Hepatocyte (in vitro differentiated cells): ENCODE measurements at places on chromosomes 1 and 21. TPM values are rescaled to one million over a fixed set of nuclear protein-coding genes. Genes with fewer than 3 reads are reported as not detected.

RHBDL2 gene
- polyA plus RNA-seq = 0.77 and 1.4 TPM in 2 replicates

RYR2 gene
- polyA plus RNA-seq = 0.33 and 0.95 TPM in 2 replicates

GPATCH2 gene
- 7.8 and 12.2 TPM in 2 replicates for polyA plus RNA-seq

HMGCL gene
- 79.0 and 90.7 TPM in 2 replicates for polyA plus RNA-seq

NPHS2 gene
- polyA plus RNA-seq = not detected in 2 replicates

RHEX gene
- 0.51 and 0.78 TPM in 2 replicates for polyA plus RNA-seq

KCNJ9 gene
- polyA plus RNA-seq = not detected in 2 replicates

DNA sequence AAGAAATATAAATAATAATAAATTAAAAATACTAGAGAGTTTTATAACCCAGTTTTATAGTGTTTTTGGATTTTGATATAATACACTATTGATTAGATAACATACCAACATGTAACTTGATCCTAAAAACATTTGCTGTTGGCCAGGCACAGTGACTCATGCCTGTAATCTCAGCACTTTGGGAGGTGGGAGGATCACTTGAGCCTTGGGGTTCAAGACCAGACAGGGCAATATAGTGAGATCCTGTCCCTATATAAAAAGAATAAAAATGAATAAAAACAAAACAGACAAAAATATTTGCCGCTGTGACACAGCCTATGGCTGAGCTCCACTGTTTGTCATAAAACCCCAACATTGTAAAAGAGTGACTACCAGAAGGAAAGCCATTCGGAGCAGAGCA lies 26.1 kb downstream of the VPS13D start:
- H3K36me3 ChIP-seq = no peaks in the 10 kb centered on the region
- no peaks in the 10 kb centered on the region for H3K4me1 ChIP-seq
- H3K4me3 ChIP-seq = no peak overlapping the region
- DNase-seq = no peak
- no peak overlapping the region for H3K27ac ChIP-seq
- no peaks in the 10 kb centered on the region for H3K27me3 ChIP-seq

GRCh38 chr1:173646656-173647055 lies 11.5 kb downstream of the TEX50 start:
- no peaks in the 10 kb centered on the region for H3K27me3 ChIP-seq
- H3K36me3 ChIP-seq = no peaks in the 10 kb centered on the region
- no peaks in the 10 kb centered on the region for H3K4me1 ChIP-seq
- H3K27ac ChIP-seq = no peak overlapping the region

DNA sequence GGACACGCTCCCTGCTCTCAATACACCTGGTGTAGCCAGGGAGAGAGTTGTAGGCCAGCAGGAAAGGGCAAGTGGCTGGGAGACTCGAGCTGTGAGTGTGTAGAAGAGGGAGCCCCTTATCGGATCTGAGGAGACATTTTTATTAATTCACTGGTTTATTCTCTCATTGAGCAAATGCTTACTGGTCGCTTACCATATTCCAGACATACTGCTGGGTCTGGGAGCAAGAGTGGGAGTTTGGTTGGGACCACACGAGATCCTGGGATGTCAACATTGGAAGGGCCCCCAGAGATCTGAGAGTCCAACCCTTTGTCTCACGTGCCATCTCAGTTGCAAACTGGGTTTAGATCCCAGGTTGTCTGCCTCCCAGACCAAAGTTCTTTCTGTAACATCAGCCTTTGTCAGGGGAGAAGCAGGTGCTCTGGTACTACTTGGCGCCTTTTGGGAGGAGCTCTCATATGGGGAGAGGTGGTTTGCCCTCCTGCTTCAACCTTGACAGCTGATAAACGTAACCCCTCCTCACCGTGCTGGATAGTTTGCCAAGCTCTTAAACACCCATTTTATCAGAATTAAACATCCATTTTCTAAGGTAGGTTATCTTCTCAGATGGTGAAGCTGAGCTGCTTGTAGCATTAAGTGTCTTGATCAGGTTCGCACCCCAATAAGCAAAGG lies 742 bp downstream of the TMEM222 start:
- H3K4me1 ChIP-seq = peaks cover 11% of the 10 kb centered on the region
- H3K27ac ChIP-seq = peak overlapping the region; percentile 95
- no peak for DNase-seq
- H3K36me3 ChIP-seq = no peaks in the 10 kb centered on the region
- peak overlapping the region; percentile 69 for H3K4me3 ChIP-seq
- H3K27me3 ChIP-seq = no peaks in the 10 kb centered on the region

DNA sequence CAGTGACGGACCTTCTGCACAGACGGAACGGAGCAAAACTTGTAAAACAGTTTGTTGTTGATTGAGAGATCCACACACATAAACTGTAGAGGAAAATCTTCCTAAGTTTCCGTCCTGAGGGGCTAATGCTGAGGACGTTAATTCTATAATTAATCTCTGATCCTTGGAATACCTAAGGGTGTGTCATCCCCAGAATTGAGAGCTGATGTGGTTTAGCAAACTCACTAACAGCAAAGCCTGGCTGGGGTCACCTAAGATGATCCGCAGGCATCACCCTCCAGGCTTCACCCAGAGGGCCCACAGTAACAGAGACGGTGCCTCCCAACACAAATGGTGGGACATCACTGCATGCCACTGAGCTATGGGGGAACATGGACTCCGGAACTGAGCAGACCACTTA lies 97.5 kb downstream of the SMYD2 start:
- no peaks in the 10 kb centered on the region for H3K27me3 ChIP-seq
- H3K4me1 ChIP-seq = peaks cover 10% of the 10 kb centered on the region
- H3K4me3 ChIP-seq = no peak overlapping the region
- no peak for DNase-seq

GRCh38 chr1:53572815-53573173 lies 113.6 kb downstream of the DMRTB1 start:
- peaks cover 15% of the 10 kb centered on the region for H3K4me1 ChIP-seq
- no peaks in the 10 kb centered on the region for H3K27me3 ChIP-seq
- peak overlapping the region; percentile 70 for H3K27ac ChIP-seq
- H3K4me3 ChIP-seq = no peak overlapping the region
- no peak for DNase-seq

DNA sequence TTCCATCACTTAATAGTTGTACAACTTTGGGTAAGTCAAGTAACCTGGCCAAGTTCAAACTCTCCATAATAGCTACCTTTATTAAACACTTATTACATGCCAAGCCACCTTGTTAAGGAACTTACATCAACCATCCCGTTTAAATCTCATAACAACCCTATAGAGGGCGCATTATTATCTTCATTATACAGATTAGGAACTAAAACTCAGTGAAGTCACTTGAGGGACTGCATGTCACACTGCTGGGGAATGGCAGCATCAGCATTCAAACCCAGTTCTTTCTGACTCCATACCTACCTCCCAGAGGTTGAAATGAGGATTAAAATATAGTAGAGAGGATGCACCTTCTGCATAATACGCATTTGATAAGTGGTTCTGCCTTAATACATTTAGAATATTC lies 47.1 kb upstream of the PLA2G2C start:
- H3K36me3 ChIP-seq = no peaks in the 10 kb centered on the region
- peak overlapping the region; percentile 76 for H3K27ac ChIP-seq
- no peak overlapping the region for H3K4me3 ChIP-seq
- no peak for DNase-seq

GRCh38 chr21:44858291-44858690 lies 15.2 kb downstream of the PTTG1IP start:
- H3K4me3 ChIP-seq = no peak overlapping the region
- H3K27me3 ChIP-seq = no peaks in the 10 kb centered on the region
- H3K4me1 ChIP-seq = peaks cover 6% of the 10 kb centered on the region
- DNase-seq = no peak

- no peak overlapping the region for H3K27ac ChIP-seq
- H3K27me3 ChIP-seq = no peaks in the 10 kb centered on the region
- H3K4me1 ChIP-seq = no peaks in the 10 kb centered on the region
- no peak overlapping the region for H3K4me3 ChIP-seq
These were observed 20.3 kb downstream of the RNASEL start for GRCh38 chr1:182568647-182569284.

DNA sequence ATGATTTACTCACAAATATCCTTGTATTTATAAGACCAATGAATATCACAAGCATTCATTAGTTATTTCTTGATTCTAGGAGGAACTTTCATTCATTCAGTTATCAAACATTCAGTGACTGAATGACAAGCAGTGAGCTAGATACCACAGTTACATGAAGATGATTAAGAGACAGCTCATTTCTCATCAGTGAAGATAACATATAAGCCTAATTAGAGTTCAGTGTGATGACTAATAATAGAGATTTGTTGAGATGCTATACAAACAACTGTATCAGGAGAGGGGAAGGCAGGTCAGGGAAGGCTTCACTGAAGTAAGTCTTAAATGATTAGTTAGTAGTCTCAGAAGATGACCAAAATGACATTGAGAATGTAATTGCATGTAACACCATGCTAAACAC lies 14.6 kb upstream of the C1orf105 start:
- no peak overlapping the region for H3K27ac ChIP-seq
- no peak for DNase-seq
- no peaks in the 10 kb centered on the region for H3K27me3 ChIP-seq
- peaks cover 4% of the 10 kb centered on the region for H3K4me1 ChIP-seq
- H3K4me3 ChIP-seq = no peak overlapping the region
- H3K36me3 ChIP-seq = no peaks in the 10 kb centered on the region

GRCh38 chr1:40607921-40608320 lies 57.6 kb downstream of the RIMS3 start:
- H3K36me3 ChIP-seq = no peaks in the 10 kb centered on the region
- no peaks in the 10 kb centered on the region for H3K4me1 ChIP-seq
- H3K27me3 ChIP-seq = no peaks in the 10 kb centered on the region
- H3K27ac ChIP-seq = no peak overlapping the region

- no peak for DNase-seq
- H3K36me3 ChIP-seq = no peaks in the 10 kb centered on the region
- H3K27ac ChIP-seq = peak overlapping the region; percentile 70
- H3K27me3 ChIP-seq = peaks cover 22% of the 10 kb centered on the region
These were observed 15.3 kb downstream of the NOC2L start for GRCh38 chr1:943545-944340.

GRCh38 chr1:244968471-244968871 lies 104.1 kb upstream of the HNRNPU start:
- H3K36me3 ChIP-seq = no peaks in the 10 kb centered on the region
- peak overlapping the region; percentile 98 for H3K27ac ChIP-seq
- H3K27me3 ChIP-seq = no peaks in the 10 kb centered on the region
- peaks cover 36% of the 10 kb centered on the region for H3K4me1 ChIP-seq

GRCh38 chr1:33469691-33470090 lies 2.8 kb upstream of the ZSCAN20 start:
- H3K27me3 ChIP-seq = no peaks in the 10 kb centered on the region
- H3K4me1 ChIP-seq = peaks cover 6% of the 10 kb centered on the region
- H3K27ac ChIP-seq = no peak overlapping the region

GRCh38 chr1:60847391-60847790 lies 235.0 kb upstream of the NFIA start:
- no peaks in the 10 kb centered on the region for H3K4me1 ChIP-seq
- no peaks in the 10 kb centered on the region for H3K36me3 ChIP-seq
- DNase-seq = no peak
- H3K27ac ChIP-seq = no peak overlapping the region
- H3K27me3 ChIP-seq = no peaks in the 10 kb centered on the region

- no peaks in the 10 kb centered on the region for H3K36me3 ChIP-seq
- DNase-seq = no peak
- no peak overlapping the region for H3K4me3 ChIP-seq
- H3K27me3 ChIP-seq = no peaks in the 10 kb centered on the region
- H3K4me1 ChIP-seq = peaks cover 11% of the 10 kb centered on the region
These were observed 51.1 kb upstream of the NTPCR start for GRCh38 chr1:232899268-232899667.

- H3K4me3 ChIP-seq = peak overlapping the region; percentile 41
- H3K27me3 ChIP-seq = no peaks in the 10 kb centered on the region
- peaks cover 42% of the 10 kb centered on the region for H3K4me1 ChIP-seq
- peak; percentile 67 for DNase-seq
- peak overlapping the region; percentile 82 for H3K27ac ChIP-seq
These were observed 894 bp downstream of the TCEA3 start for GRCh38 chr1:23423415-23424292.
